ENCODE measurements at places on chromosomes 12 and 14.

GRCh38 chr14:73133795-73134194, 2.5 kb upstream of the PSEN1 start:
- no peak for DNase-seq

- DNase-seq: no peak
Measured at GRCh38 chr12:110780448-110780847, 37.8 kb upstream of the PPP1CC start.

DNA sequence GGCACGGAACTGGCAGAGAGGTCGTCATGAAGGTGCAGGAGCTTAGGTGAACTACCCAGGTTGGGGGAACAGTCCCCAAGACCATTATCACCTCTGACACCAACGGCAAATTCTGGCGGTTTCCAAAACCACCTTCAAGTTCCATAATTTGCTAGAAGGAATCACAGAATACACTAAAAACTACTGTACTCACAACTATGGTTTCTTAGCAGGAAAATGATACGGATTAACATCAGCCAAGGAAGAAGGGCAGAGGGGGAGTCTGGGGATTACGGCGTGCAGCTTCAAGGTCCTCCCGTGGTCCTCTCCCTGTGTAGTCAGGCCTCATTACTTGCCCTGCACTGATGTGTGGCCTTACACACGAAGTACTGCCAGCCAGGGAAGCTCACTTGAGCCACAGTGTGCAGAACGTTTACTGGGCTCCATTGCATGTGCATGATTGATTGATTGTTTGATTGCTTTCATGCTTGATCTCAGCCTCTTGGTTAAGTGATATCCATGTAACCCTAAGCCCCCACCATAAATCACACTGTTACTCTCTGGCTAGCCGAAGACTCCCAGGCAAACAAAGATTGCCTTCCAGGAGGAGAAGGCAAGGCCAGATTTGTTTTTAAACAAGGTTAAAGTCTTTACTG, 837 bp upstream of the STX2 start:
- DNase-seq: no peak

- no peak for DNase-seq
Measured at GRCh38 chr12:106776897-106777296, 2.4 kb downstream of the RIC8B start.

- no peak for DNase-seq
Measured at GRCh38 chr14:101228949-101229541, 325.5 kb upstream of the RTL1 start.
